ENCODE measurements at places on chromosomes 7 and 10.

DNA sequence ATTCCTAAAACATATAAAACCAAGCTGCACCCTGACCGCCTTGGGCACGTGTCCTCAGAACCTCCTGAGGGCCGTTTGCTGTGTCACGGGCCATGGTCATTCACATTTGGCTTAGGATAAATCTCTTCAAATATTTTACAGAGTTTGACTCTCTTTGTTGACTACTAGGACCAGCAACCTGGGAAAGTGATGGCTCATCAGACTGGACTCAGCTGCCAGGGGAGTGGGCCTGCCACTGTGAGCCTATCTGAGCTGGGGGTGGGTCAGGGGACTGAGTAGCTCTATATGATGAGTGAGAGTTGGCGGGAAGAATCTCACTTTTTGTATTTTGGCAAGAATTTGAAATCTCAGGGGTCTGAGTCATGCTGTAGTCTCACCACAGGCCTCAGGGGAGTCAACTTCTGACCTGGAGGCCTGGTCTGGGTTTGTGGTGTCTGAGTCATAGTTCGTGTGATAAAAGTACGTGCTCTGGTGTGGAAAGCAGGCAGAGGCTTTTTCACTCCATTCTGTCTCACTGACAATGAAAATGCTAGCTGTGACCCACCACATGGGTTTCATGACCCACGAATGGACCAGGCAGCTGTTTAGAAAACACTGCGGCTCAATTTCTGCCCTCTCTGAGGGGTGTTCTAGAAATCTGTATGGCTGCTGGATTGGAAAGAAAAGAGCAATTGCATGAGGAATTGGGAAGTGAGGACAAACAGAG lies 4.2 kb upstream of the UPP1 start:
- DNase-seq: peak; percentile 96

DNA sequence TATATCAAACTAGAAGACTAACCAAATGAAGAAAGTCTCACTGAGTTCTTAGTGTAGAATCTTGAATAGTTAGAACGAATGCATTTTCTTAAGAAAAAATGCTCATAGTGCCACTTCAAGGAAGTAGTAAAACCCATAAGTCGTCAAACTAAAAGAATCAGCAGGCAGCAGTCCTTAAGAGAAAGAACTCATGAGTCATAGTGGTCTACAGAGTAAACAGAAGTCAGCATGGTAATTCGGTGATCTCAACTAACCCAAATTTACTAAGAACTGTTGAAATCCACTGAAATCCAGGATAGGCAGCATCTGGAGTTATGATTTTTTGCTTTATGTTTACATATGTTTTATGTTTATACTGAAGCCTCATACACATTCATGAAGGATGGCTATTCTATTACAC lies 256.2 kb downstream of the LHFPL3 start:
- DNase-seq: no peak

DNA sequence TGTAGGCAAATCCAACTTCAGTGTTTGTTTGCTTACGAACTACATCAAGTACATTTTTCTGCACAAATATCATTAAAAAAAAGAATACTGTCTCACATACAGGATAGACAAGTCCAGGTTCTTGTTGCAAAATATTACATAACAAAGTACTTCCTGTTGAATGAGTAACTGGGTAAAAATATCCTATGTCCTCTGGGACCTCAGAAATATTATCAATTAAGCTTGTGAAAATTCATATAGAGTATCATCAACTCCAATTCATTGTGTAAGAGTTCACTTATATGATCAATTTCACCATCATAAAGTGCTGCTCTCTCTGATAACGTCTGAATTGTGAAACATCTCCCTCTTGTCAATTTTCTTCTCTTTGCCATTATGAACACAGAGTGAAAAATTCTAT lies 22.6 kb downstream of the HERC4 start:
- no peak for DNase-seq

GRCh38 chr7:27689591-27690164 lies 27.0 kb upstream of the HIBADH start:
- no peak for DNase-seq

DNA sequence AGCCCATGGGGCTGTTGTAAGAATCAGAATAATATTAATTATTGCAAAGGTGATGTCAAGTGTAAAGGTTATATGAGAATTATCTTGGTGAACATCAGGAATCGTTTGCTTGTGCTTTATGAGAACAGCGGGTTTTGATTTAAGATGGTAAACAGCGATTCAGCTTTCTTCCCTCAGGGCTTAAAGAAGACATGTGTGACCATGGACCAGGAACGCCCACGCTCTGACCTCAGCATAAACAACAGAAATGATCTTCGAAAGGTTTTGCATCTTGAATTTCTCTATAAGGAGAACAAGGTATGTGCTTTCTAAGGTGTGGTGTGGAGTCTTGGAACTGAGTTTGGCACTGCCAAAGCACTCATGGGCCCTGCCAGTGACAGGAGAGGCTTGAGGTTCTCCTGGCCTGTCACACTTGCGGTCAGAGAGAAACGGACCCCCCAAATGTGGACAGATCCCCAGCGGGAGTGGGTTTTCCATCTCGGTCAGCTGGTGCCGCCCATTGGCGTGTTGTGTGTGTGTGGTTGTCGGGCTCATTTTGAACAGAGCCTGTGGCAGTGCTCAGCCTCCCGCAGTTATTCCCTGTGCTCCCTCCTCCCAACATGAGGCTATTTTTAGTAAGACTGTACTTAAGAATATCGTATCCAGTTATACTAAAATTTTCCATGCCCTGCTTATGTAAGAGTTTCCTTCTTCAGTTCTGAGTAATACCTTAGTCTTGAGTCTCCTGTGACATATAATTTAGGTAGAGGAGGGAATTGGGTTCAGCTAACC lies 7.2 kb downstream of the MINDY4 start:
- DNase-seq: no peak

GRCh38 chr7:4241791-4242190 lies 440.3 kb upstream of the FOXK1 start:
- no peak for DNase-seq

DNA sequence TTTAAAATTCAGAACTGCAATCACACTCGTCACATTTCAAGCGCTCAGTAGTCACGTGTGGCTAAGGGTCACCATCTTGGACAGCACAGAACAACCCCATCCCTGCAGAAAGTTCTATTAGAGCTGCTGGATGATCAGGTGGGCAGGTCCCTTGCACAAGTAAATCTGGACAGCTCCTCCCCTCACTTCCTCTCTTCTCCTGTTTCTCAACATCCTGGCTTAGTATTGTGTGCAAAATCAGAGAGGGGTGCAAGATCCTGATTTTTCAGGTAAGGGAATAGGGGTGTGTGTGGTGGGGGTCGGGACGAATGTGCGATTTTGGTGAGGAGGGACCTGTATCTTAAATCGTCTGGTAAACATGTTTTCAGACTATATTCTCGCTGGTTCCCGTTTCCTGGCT lies at the start of gene GIMAP4:
TSS of gene GIMAP4 (plus strand) at position 222 of the 400 bp plus-strand sequence. CDS start 2,512 bp downstream, outside the sequence.
- no peak for DNase-seq

GRCh38 chr10:31142026-31142425 lies 110.4 kb upstream of the ZNF438 start:
- DNase-seq: peak; percentile 9

GRCh38 chr10:80504897-80505465 lies 32.7 kb upstream of the SH2D4B start:
- no peak for DNase-seq

DNA sequence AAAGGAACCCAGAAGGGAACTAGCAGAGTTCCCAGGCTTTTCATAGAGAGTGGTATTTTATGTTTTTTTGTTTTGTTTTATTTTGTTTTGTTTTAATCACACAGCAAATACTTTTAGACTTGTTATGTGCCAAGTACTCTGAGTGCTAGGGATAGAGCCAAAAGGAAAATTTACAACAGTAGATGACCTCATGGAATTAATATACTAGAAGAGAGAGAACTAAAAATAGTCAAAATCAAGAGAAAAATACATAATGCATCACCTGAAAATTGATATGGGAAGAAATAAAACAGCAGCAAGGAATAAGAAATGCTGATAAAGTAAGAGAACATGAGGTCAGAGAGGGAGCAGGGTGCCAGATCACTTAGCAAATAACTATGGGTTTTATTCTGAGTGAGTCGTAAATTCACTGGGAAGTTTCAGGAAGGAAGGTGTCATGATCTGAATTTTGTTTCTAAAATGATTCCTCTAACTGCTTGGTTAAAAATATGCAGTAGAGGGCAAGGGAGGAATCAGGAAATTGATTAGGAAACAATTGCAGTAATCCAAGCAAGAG lies 351.0 kb downstream of the ANKRD7 start:
- no peak for DNase-seq

- DNase-seq: no peak
Measured at GRCh38 chr10:43044448-43044921, 32.4 kb upstream of the RET start.

DNA sequence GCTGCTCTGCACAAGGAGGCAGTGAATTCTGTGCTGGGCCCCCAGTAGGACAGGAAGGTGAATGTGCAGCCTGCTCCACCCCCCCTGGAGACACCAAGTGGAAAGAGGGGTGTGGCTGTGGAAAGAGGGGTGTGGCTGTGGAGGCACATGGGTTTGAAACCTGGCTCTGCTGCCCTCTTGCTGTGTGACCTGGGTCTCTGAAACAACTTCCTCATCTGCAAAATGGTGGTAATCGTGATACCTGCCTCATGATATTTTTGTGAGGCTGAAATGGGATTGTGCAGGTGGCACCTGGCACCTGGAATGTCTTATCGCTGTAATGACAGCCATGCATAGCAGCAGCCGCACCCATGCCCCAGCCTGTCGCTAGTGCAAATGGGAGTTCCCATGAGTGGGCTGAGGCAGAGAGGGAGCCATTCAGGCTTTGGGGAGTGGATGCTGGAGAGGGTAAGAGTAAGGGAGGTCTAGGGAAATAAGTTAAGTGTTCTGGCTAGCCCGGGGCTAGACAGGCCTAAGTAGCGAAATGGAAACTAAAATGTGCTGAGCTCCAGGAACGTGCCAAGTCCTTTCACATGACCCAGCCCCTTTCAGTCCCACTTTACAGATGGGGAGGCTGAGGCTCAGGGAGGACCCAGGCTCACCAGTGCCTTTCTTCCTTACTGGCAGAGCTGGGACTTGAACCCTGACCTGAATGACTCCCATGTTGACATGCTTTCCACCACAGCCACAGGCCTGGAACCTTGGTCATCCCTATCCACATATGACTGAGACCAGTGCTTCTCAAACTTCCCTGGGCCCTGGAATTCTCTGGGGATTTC lies 35.0 kb downstream of the C10orf105 start:
- peak; percentile 20 for DNase-seq

DNA sequence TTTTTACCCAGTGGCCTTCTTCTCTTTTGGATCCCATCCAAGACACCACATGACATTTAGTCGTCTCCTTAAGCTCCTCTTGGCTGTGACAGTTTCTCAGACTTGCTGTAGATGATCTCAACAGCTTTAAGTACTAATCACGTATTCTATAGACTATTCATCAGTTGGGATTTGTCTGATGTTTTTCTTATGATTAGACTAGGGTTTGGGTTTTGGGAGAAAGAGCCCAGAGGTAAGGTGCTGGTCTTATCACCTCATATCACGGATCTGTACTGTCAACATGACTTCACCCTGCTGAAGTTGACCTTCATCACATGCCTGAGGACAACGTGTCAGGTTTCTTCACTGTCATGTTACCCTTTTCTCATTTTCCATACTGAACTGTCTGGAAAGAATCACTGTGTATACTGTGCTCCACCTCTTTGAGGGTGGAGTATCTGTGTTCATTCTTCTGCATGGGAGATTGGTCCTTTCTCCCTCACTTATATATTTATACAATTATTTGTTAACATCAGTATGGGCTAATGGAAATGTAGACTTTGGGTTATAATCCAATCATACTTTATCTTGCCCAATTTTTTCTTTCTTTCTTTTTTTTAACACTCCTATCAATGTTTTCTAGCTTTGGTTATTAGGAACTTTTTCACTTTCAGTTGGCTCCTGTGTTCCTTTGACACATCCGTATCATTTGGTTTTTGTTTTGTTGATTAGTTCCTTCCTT lies 6.4 kb upstream of the HKDC1 start:
- DNase-seq: no peak

- no peak for DNase-seq
Measured at GRCh38 chr7:340200-340937, 50.4 kb downstream of the FOXL3 start.

DNA sequence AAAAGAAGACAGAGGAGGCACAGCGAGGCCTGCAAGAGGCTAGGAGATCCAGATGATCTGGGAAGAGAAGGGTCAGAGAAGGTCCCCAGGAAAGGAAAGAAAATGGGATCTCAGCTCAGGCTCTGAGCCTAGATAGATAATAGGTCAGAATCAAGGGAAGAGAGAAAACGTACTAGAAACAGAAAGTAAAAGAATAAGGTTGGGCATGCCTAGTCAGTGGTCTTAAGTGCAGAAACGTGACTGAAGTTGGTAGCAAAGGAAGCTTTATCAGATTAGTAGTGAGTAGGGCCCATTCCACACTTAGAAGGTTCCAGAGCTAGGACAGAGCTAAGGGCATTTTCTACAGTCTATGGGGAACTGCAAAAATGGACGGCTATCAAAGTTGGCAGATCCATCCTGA lies 84.8 kb upstream of the ASAH2 start:
- DNase-seq: no peak

DNA sequence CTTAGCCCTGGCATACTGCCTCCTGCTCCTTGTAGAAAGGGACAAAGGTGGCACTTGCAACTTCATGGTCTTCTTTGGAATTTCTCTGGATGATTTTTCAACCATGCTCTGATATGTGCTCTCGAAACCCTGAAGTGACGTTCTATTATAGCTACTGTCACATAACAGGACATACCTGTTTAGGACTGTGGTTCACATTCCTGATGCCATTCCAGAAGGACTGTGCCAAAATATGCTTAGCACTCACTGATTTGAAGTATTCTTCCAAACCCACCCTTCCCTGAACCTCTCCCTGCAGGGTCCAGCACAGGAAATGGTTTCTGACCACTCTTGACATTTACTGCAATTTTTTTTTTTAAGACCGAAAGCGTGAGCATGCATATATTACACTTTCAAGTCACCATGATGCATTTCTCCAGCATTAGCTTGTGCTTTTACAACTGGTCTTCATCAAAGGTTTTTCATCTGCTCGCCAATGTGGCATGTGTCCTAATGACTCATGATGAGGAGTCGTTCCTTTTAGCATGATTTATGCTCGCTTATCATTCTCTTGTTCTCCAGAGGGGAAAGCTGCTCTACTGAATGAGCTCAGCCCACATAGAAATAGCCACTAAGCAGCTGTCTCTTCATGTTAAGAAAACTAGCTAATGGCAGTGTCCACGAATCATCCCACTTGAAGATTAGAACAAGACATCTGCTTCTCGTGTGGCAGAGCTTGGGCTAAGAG lies 135.2 kb downstream of the ADAM12 start:
- peak; percentile 87 for DNase-seq

- DNase-seq: no peak
Measured at GRCh38 chr10:87634311-87634710, 25.4 kb upstream of the PAPSS2 start.

DNA sequence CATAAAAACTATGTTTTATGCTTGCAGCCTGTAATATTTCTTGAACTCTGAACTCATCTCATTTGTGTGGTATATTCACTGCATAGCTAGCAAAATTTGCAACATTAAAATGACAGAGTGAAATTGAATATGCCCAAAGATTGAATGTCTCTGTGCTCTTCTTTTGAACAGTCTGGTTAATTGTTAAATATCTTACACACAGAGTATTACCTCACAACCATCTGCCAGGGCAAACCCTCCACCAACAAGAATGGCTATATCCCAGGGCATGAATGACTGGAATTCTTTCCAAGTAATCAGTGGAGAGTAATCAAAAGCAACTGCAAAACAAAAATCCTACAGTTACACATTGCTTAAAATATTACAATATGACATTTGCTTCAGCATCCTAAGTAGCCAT lies 76.9 kb downstream of the SLC13A1 start:
- DNase-seq: no peak

- DNase-seq: no peak
Measured at GRCh38 chr7:134154581-134155130, 27.5 kb downstream of the LRGUK start.

- DNase-seq: no peak
Measured at GRCh38 chr10:126508535-126509040, 120.3 kb upstream of the ADAM12 start.
